ENCODE measurements at places on chromosomes 12 and 14.

GRCh38 chr12:82801951-82802610 lies 115.4 kb downstream of the TMTC2 start:
- no peak for DNase-seq

GRCh38 chr14:29820785-29821184 lies 106.9 kb downstream of the PRKD1 start:
- DNase-seq: no peak

DNA sequence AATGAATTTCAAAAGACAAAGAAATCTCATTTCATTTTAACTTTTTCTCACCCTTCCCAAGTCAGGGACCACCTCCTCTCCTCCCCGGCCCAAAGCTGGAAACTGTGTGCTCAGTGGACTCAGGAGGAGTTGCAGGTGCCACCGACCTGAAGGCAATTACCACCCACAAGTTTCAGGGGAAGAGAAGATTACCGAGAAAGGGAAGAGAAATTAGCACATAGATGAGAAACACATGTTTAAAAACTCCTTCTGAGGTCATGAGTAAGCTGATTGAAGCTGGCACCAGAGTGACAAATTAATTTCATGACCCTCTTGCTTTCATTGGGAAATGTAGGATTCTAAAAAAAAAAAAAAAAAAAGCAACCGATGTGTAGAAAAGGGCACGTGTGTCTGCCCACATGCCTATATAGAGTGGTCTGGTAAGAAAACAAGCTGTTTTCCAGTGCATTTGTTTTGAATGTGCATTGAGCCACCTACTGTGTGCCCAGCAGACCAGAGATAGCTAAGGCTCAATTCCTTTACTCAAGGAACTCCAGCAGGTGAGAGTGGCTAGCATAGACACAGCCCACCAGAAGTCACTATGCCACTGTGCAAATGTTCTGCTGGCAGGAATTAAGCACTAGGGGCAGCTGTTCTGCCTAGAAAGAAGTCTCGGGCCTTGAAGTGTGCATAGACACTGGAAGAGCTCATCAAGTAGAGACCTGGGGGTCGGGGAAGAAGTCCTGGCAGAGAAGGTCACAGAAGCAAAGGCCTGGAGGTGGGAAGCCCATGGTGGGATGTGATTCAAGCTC lies 30.5 kb downstream of the DPF3 start:
- no peak for DNase-seq

DNA sequence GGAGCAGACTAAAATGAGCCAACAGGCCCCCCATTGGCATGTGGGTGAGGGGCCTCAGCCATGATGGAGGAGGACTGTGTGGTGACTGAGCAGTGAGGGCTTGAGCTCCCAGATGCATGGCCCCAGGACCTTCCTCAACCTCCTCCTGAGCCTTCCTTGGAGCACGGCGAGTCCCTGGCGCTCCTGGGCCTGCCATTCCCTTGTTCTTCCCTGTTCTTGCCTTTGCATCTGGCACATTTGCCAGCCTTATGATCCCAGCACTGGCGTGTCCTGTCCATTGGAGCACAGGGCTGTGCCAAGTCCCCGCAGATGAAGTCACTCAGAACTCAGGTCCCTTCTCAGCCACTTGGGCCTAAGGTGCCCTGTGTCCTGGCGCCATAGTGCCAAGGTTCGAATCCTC lies 40.3 kb upstream of the MEG3 start:
- no peak for DNase-seq

- DNase-seq: no peak
Observed at GRCh38 chr12:62900686-62901272, 34.2 kb downstream of the PPM1H start.

- no peak for DNase-seq
Observed at GRCh38 chr12:40313928-40314327, 89.1 kb downstream of the LRRK2 start.
